ENCODE measurements at places on chromosomes 5 and 9.

DNA sequence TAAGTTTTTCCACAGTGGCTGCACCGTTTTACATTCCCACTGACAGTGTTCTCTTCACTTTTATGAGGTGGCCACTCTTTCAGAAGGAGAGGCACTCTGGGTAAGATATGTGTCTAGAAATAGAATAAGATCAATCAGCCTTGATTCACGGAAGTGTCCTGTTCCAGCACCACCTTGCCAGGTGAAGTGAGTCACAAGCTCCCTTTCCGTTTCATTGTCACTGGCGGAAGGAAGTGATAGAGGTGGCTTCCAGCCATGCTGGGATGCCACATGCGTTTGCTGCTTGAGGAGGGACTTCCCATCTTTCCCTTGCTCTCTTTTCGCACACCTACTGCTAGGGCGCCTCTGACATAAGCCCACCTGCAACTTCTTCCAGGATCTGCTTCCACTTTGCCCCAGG is 217.1 kb downstream of the PIK3R1 start:
- no peak for DNase-seq

GRCh38 chr9:33818847-33819500 is 2.0 kb downstream of the UBE2R2 start:
- DNase-seq: no peak

DNA sequence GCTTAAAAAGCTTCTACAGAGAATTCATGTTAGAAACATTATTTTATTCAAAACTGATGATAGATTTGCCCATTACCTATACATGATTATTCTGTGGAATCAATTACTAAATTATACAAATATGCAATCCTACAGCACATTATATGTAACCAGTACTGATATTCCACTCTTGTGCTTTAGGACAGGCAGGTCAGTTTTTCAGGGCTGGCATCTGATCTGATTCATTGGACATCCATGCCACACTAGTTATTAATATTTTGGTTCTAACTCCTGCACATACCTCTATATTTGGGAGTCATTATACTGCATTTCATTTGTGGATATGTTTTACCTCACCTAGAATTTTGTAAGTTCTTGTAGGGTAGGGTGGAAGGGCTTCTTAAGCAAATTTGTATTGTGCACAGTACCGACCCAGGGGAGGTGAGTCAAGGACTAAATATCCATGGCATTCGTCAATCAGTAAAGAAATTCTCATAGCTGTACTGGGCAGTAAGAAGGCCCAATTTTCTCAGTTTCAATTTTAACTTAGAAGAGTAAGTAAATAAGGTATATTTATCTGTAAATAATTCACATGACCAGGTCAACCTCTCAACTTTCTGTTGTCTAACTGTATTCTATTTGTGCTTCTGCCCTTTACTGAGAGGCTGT is 33.5 kb downstream of the ELOVL7 start:
- DNase-seq: no peak

GRCh38 chr5:142382186-142382585 is 57.4 kb upstream of the SPRY4 start:
- no peak for DNase-seq

- DNase-seq: no peak
These were observed 55.5 kb upstream of the FBXL17 start for GRCh38 chr5:108437425-108437824.

DNA sequence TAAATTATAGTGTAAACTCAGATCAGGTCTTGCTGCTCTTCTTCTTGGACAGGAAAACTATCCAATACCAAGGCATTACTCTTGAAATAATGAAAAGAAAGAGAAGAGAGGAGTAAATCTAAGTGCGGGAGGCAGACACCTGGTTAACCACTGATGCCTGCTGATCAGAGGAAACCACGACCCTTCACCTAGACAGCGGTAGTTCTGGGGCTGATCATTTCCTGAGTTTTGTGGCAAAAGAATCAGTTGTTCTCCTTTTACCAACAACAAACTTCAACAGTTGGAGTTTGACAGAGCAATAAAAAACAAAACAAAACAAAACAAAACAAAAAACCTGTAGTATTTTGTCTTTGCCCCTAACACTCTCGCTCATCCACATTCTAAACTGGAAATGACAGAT is 3.0 kb downstream of the RLN1 start:
- peak; percentile 14 for DNase-seq

DNA sequence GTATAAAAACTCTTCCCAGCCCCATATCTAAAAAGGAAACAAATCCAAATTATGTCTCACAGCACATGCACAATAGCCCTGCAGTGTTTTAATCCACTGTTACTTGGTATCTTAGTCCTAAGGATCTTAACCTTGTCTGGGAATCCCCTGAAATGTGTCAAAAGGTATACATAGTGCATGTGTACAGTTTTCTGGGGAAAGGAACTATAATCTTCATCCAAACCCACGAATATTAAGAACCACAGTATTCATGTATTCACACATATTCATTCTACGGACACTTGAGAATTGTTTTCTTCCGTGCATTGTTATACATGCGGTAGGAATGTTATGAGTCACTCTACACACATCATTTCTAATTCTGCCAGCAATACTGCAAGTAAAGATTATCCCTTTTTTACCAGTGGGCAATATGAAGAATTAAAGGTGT is 47.8 kb upstream of the SNX2 start:
- DNase-seq: no peak

DNA sequence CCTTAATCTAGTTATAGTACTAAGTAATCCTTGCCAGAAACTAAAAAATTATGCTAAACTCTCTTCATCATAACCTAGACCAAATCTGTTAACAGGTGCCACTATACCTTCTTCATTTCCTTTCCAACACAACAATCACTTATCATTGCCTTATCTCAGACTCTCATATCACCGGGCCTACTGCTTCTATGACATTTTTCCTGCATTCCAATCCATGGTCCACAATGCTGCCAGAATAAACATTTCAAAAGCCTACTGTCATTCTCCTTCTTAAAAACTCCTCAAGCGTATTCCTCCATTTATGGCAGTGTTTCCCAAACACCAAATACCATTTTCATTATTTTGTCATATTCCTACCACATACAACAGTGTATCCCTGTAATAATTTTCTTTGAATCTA is 6.5 kb downstream of the PPP6C start:
- DNase-seq: no peak

DNA sequence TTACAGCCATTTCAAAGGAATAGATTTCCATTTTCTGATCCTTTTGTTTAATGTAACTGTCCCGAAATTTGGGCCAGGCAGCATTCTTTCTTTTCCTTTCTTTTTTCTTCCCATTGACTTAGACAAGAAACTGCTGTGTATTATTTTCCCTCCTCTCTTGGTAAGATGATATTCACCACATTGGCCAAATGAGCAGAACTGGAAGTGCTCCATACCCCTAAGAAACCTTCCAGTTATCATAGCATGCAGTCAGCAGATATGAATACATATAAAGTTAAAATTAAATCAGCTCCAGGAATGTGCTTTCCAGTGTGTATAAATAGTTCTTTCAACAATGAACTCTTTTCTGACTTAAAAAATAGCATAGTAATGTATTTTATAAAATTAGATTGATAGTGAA is 168.5 kb upstream of the GAS1 start:
- DNase-seq: no peak

- DNase-seq: no peak
These were observed 498.8 kb downstream of the RAB3C start for GRCh38 chr5:59081693-59082092.

DNA sequence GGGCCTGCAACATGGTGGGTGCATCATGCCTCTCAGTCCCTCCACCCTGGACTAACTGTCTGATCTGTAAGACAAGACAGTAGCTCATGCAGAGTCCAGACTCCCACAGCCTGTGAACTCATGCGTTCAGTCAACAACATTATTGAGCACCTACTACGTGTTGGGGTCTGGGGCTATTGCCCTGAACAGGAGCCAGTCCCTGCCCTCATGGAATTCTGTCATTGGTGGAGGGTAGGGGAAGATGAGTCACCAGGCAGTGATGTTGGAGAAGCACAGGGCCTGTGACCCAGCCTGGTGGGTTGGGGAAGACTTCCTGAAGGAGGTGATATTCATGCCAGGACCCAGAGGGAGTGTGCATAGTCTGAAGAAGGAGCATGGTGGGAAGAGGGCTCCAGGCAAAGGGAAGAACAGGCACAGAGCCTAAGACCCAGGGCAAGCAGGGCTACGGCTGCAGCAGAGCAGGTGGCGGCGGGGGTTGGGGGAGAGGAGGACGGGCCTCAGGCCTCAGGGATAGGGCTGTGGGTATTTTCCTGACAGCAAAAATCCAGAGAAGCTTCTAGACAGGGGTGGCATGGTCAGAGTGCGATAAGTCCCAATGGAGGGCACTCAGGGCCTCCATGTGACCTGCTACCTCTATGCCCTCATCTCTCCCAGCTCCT is 26.7 kb upstream of the PSD2 start:
- DNase-seq: no peak

DNA sequence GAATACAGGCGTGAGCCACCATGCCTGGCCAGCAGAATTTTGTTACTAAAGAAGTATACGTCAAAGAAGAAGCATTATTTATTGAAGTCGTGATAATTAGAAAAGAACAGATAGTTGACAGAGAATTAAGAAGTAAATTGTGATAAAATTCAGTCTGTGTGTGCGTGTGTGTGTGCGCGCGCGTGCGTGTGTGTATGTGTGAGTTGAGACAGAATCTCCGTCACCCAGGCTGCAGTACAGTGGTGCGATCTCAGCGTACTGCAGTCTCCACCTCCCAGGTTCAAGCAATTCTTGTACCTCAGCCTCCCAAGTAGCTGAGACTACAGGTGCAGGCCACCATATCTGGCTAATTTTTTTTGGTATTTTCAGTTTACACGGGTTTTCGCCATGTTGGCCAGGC is 77.8 kb downstream of the ERBIN start:
- no peak for DNase-seq

- no peak for DNase-seq
These were observed 353.5 kb downstream of the NDUFS4 start for GRCh38 chr5:53913941-53914340.

- DNase-seq: no peak
These were observed 500.0 kb downstream of the CAAP1 start for GRCh38 chr9:26392639-26393038.

GRCh38 chr5:73820326-73820725 is 194.3 kb downstream of the ARHGEF28 start:
- no peak for DNase-seq

DNA sequence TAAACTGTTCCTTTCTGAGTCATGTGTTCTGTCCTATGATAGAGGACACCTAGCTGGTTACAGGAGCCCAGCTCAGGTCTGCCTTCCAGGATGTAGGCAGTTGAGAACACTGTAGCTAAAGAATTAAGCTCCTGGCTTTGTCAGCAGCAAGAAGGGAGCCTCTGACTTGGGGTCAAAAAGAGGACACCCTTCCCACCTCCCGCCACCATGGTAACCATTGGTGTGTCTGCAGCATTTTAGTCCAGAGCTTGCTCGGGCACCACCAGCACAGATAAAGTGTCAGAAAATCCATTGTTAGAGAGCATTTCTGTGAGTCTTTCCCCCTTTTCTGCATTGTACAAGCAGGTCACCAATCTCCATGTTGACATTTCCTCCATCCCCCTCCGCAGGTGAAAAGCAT is 181.7 kb downstream of the DOCK8 start:
- no peak for DNase-seq

DNA sequence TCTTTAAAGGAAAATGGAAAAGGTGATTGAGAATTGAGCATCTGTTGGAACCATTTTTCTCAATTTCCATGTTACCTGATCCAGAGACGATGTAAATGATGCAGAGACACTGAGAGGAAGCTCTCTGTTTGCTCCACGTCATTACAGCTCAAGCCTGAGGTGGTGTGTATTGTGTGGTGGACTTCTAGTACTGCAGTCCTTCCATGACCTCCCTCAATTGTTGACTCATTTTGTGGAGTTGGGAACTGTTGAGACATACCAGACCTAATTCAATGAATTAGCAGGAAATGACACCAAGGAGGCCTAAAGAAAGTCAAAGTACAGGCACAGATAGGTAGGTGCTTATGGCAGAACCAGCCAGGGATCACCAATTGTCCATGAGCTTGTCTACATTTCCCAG is 15.6 kb upstream of the LVRN start:
- no peak for DNase-seq

- DNase-seq: no peak
These were observed 44.0 kb upstream of the LRRC70 start for GRCh38 chr5:62534461-62535236.

All from activated gamma-delta T cell treated with Interleukin-2 at 50 U/mL for 16 hours (primary cell).